Left ventricle myocardium superior (tissue), 1 donor: ENCODE measurements at places on chromosomes 7 and 10. TPM values are rescaled to one million over a fixed set of nuclear protein-coding genes. Genes with fewer than 3 reads are reported as not detected.

Gene ANXA7
- total RNA-seq, result 116 TPM

Gene ANKRD61
- total RNA-seq, result 0.20 TPM

DNA sequence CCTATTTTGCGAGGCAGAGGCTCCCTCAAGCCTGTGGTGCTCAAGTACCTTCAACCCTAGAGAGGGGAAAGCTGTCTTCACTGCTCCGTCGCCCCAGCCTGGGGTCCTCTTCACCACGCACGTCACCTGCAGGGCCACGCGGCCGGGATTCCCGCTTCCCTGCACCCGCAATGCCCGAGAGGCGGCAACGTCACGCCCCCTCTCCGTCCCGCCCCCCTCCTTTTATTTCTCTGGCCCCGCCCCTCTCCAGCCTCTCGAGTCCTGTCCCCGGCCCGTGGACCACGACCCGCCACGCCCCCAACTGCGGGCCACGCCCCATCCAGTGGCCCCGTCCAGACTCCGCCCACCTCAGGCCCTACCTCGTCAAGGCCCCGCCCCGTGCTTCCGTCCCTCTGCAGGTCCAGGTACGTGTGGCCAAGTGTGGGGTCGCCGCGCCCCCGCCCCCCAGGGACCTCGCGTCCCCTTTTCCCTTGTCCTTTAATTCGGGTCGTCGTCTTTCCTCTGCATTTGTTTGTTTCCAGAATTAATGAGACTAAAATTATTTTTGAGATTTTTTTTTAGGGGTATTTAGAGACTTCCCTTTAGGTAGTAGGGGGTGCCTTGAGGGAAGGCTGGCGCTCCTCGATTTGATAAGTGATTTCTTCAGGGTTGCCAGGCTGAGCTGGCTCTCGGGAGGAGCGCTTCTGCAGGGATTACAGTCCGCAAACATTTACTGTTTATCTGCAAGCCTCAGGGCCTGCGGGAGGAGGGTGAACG is 69.8 kb upstream of the BAIAP2L1 start:
- DNase-seq, result peak; percentile 50

DNA sequence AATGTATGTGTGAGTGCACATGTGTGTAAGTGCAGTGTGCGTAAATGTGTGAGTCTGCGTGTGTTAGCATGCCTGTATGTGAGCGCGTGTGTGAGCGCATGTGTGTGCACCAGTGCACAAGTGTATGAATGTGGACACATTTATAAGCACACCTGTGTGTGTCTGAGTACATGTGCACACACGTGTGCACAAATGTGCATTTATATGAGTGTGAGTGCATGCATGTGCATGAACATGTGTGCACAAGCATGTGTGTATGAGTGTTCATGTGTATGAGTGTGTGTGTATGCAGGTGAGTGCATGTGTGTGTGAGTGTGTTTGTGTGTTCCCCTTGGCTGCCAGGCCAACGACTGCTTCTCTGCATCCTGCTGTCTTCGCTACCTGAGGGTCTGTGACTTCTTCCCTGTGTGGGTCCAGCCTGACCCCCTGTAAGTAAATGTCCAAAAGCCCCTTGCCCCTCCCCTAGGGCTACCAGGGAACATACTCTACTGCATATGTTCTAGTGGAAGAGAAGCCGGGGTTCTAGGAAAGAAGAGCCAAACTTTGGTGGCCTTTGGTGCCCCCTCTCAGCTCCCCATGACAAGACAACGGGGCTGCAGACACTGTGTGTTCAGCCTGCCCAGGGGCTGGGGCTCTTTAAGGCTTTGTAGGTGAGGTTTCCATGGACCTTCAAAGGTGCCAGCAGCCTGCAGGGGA is 17.0 kb downstream of the GOLGA7B start:
- no peak for DNase-seq

Gene MMRN2
- 31.3 TPM for total RNA-seq

Gene LIPJ
- not detected for total RNA-seq

DNA sequence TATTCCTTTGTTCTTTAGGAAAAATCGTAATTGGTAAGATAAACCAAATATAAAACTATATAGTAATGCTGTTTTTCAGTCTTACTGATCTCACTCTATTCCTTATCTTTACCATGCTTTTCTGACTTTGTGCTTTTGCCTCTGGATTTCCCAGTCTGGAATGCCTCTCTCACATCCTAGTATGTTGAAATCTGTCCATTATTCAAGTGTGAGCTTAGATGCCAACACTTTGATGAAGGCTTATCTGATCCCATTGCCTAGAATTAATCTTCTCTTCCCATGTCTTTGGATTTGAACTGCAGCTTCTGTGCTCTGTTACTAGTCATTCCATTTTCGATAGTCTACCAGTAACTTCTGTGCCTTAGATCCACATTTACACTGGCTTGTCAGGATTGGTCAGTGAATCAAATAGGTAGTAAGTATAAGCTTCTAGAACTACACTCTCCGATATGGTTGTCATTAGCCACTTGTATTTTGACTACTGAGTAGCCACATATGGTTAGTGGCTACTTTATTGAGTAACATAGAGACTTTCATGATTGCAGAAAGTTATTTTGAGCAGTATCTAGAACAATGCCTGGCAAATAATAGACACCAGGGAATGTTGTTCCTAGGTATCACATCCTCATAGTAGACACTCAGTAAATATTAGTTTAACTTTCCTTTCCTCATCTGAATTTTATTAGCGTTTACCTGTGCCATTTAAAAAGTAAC is 92.9 kb downstream of the BMPR1A start:
- DNase-seq, result no peak
